NCI-H526 treated with DMSO at 0.1 percent for 48 hours (cell line): ENCODE measurements at places on chromosomes 1 and 21.

GRCh38 chr1:29985606-29985945 lies 737.8 kb downstream of the MATN1 start:
- no peak for DNase-seq

DNA sequence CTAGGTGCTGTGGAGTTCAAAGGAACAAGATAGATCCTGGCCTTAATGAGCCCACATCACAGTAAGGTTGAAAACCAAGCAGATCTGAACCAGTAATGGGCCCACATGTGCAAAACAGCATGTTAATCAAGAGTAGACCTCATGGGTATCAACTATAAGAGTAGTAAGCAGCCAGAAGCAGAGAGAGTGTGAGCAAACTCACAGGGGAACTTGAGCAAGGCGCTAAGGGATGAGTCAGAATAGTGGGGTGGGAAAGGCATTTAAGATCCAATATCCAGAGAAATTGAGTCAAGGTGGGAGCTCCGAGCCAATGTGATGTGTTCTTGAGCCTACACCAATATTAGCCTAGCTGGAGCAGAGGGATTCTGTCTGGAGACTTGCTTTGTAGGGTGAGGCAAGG lies 52.4 kb upstream of the GJA5 start:
- DNase-seq: no peak

DNA sequence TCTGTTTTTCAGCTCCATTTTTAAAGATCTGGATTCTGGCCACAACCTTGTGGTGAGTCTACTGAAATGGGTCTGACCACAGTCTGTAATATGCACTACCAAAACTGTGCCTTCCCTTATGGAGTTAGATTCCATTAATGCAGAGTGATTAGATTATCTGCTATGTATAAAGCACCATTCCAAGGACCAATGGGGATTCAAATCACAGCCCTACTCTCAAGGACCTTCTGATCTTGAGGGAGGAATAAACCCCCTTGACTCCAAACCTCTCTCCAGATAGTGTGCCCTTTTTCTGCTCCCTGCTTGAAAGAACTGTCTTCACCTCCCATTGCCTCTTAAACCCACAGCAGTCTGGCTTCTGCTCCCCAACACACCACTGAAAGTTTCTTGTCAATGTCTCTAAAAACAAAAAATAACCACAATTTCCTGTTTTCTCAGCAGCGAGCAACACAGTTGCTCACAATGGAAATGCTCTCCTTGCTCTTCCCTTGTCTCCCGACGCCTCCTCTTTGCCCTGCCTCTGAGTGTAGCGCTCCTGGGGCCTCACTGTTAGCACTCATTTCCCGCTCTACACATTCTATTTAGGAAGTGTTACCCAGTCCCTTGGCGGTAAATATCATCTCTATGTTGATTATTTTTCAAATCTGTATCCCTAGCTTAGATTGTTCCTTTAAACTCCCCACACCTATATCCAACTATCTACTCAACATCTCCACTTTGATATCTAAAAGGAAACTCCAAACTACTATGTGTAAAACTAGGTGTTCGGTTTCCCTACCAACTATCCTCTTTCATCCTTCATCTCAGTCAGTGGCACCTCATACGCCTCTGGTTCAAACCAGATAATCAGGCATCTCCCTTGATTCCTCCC lies 13.6 kb downstream of the PCNX2 start:
- DNase-seq: no peak

- DNase-seq: no peak
Measured at GRCh38 chr1:112373806-112374205, 22.2 kb upstream of the CTTNBP2NL start.

GRCh38 chr1:159986531-159986930 lies 32.5 kb upstream of the SLAMF9 start:
- DNase-seq: no peak

GRCh38 chr1:181396171-181396670 lies 87.1 kb upstream of the CACNA1E start:
- DNase-seq: no peak

- DNase-seq: no peak
Measured at GRCh38 chr1:150686275-150686674, 10.7 kb downstream of the GOLPH3L start.

DNA sequence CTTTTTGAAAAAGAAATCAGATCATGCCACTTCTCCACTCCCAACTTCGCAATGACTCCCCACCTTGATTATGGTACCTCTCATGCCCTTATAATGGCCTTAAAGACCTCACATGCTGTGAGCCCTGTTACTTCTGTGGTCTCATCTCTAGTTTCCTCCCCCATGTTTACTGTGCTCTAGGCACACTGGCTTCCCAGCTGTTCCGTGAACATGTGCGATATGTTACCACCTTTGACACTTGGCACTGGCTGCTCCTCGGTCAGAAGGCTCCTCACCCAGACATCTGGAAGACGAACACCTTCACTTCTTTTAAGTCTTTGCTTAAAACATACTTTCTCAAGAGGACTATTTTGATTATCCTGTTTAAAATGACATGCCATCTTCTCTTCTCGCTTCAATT lies 14.3 kb upstream of the NTMT2 start:
- no peak for DNase-seq

GRCh38 chr1:13605159-13605558 lies 21.5 kb downstream of the PDPN start:
- no peak for DNase-seq

DNA sequence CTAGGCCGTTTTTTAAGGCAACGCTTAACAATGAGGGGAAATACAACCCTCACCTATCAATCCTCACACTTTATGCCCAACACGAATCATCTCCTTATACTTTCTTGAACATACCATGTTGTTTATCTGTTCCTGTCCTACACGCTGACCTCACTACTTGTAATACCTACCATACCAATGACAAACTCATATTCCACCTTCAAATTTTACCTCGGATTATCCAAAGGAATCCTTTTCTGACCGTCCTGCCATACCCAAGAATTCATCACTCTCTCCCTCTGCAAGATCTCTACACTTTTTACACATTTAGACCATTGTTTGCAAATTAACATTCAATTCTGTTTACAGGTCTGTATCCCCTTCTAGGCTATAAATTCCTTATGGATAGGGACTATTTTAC lies 64.4 kb upstream of the GUCA2A start:
- DNase-seq: no peak

- peak; percentile 89 for DNase-seq
Measured at GRCh38 chr1:247824023-247824422, at the start of gene OR14A16. Gene OR14A16 (minus strand): TSS chr1:247824119. CDS start chr1:247815729, 8,390 bp downstream.

DNA sequence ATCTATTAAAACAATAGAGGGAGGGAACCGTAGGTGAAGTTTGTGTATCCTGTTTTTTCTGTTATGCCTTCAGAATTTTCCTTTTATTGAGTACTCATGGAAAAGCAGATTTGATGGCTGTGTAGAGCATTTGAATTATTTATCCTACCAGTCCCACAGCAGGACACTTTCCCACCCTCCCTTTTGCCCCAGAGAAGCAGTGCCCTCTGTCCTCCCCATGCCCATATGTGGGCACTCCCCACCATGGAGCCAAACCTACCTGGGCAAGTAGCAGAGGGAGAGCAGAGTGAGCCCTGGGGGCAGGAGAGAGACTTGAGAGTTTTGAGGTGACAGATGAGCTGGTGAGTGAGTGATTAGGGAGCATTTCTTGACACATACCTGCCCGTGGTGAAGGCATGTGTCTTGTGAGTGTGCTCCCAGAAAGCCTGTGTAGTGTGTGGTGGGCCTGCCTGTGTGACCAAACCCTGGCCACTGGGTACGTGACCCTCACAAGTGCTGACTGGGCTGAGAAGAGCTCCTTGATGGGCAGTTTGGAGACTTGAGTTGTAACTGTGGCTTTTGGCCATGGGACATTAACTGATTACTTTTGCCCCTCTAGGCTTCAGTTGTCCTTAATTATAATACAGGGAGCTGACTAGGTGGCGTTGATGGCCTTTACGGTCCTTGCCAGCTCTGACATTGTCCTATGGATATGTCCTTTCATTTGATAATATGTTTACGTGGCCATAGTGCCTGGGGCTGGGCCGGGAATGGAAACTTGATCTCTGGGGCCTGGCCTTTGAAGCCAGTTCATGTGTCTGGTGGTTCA lies 3.6 kb downstream of the PSEN2 start:
- DNase-seq: no peak

GRCh38 chr1:114154146-114154962 lies 685 bp upstream of the SYT6 start:
- DNase-seq: peak; percentile 77

- DNase-seq: no peak
Measured at GRCh38 chr1:97158691-97159096, 437.1 kb downstream of the PTBP2 start.

- DNase-seq: peak; percentile 92
Measured at GRCh38 chr1:167430134-167430848, 88.0 kb downstream of the CD247 start.

DNA sequence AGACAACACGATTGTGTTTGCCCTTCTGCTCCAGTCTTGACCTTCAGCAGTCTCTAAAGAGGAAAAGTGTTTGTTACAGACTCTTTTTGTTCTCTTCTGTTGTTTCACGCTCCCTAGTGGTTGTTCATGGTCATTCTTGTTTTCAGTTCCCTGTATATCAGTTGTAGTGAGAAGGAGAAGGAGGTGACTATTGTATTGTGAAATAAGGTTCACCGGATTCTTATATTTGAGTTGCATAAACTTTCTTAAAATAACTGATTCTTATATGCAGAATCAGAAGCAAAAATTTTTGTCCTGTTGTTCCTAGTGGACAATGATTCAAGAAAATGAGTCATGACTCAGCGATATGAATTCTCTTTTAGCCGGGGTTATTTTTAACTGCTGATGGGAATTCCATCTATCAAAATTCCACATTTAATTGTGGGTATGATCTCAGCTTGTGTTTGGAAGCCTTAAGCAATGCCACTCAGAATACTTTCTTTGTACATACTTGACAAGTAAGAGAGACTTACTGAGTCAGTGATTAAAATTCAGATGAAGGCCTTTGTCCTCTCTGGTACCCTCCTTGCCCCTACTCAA lies 152.2 kb downstream of the CLEC20A start:
- DNase-seq: no peak

GRCh38 chr21:41536076-41536826 lies 28.3 kb upstream of the TMPRSS2 start:
- DNase-seq: no peak

DNA sequence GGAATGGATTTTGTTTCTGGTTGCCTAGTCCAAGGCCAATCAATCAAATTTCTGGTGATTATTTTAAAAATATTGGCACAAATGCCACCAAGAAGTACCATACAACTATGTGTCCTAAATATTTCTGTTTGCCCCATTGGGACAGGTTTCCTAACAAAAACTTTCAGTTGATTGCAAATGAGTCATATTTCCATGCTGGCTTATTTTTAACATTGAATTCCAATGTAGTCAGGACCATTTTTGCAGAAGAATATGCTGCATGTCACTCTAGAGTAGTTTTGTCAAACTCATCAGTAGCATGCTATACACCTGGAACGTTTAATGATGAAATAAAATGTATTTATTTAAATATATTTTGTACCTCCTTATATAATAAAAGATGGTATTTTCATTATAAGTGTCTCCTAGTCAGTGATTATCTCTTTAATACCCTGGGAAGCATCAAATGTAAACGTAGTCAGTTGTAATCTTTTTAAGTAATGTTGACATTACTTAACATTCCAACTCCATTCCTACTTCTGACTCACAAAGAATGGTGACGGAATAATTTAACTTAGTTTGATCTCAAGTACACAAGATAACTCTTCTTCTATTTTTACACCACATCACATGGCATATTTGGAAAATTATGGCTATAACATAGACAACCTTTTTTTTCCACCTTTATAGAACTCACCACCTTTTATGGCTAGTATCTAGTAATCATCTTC lies 39.0 kb upstream of the USH2A start:
- no peak for DNase-seq

DNA sequence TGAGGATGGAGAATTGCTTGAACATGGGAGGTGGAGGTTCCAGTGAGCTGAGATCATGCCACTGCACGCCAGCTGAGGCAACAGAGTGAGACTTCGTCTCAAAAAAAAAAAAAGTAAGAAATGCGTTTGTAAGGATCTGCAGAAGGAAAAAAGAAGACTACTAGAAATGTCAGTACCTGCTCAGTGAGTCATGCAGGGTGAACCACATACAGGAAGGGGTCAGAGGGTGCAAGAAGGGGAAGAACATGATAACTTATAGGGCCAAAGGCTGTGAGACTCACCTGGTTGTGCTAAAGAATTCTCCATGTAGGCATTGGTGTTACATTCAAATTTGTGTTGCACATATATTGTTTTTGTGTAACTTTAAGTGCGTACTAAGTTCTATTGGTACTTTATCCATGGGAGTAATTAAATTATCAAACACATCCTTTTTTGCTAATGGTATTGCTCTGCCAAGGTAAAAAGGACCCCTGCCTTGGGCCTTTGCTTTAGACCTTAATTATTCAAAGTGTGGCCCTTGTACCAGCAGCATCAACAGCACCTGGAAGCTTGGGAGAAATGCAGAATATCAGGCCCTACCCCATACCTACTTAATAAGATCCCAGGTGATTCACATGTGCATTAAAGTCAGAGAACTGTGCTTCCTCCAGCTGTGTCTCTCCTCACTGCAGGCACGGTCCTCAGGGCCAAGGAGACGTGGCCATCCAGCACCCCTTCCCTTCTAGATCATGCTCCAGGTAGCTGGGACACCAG lies 96.4 kb upstream of the PPP2R5A start:
- no peak for DNase-seq

DNA sequence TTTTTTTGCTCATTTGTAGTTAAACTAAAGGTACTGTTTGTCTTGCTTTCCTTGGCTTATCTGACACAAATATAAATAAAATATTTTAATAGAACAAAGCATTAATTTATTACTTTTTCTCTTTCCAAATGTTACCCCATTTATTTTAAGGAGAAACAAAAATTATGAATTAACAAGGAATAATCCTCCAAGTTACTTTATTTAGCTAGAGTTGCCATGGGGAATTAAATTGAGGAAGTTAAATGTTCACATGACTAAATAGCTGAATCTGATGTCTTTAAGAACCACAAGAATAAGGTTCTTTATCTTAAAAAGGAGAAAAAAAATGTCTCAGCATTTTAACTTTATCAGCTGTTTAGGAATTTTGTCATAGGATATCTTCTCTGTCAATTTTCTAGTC lies 12.3 kb downstream of the ATG4C start:
- DNase-seq: no peak

- no peak for DNase-seq
Measured at GRCh38 chr1:46081206-46081605, 51.2 kb downstream of the PIK3R3 start.

DNA sequence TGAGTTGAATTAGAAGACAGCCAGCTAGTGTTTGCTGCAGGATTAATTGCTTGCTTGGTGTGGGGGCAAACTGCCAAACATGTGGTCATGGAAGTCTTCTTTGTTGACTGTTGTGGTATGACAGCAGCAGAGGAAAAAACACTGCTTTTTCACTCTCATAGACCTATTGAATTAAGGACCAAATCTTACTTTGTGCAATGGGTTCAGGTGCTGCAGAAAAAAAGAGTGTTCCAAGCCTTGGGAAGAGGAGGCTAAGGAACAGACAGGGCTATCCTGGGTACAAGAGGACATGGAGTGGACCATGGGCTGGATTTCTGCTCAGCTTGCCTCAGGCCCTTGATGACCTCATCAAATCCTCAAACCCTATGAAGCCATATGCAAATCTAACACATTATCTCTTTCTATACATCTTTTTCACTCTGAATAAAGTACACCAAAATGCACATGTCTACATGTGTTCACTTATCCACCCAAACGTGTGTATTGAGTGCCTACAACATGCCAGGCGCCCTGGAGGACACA lies 61.5 kb downstream of the SIPA1L2 start:
- no peak for DNase-seq

GRCh38 chr1:81510701-81511100 lies 290.0 kb upstream of the ADGRL2 start:
- no peak for DNase-seq
